ENCODE measurements at places on chromosomes 6 and 20. TPM values are rescaled to one million over a fixed set of nuclear protein-coding genes. Genes with fewer than 3 reads are reported as not detected.

TFAP2A gene
- not detected for total RNA-seq

FAXC gene
- 41.6 TPM for total RNA-seq

GRCh38 chr20:8234580-8234979, 102.5 kb downstream of the PLCB1 start:
- DNase-seq, result no peak

DNA sequence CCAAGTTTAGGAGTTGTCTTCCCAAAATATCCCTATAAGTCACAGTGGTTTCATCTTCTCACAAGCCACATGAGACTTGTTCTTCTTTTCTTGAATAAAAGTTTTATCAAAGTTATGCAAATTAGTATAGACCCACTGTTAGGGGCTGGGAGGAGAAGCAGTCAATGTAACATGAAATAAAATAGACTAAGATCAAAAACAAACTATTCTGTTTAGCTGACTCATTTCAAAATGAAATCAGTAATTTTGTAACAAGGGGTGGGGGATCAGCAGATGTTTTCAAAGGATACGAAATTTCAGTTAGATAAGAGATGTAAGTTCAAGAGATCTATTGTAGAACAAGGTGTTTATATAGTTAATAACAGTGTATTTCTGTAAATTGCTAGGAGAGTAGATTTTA, 339.6 kb upstream of the PRDM1 start:
- no peak for DNase-seq

GNMT gene
- not detected for total RNA-seq

DNA sequence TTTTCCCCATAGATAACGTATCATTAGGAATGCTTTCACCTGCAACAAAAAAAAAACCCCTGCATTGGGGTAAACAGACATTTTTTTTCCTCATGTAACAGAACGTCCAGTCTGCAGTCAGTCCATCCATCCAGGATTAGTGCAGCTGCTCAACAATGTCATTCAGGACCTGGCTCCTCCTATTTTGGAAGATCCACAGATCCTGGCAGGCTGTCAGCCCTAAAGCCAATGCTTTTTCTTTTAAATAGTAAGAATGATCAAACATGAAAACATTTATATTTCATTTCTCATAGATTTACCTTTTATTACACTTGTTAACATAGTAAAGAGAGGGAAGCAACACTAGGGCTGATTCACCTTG, 116.5 kb upstream of the CCDC28A start:
- no peak for DNase-seq

DNA sequence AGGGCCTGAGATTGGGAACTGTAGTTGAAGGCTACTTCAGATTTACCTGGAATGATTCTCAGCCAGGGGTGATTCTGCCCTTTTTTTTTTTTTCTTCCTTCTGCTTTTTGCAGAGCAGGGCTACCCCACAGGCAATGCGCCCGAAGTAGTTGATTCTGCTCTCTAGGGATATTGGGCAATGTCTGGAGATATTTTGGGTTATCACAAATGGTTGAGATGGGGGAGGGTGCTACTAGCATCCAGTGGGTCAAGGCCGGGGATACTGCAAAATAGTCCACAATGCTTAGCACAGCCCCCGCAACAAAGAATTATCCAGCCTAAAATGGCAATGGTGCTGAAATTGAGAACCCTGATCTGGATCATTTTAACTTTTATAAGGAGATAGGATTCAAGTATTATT, 71.2 kb upstream of the ZMYND8 start:
- no peak for DNase-seq

GRCh38 chr6:75283907-75284631, 523 bp downstream of the TMEM30A start:
- no peak for DNase-seq

DNA sequence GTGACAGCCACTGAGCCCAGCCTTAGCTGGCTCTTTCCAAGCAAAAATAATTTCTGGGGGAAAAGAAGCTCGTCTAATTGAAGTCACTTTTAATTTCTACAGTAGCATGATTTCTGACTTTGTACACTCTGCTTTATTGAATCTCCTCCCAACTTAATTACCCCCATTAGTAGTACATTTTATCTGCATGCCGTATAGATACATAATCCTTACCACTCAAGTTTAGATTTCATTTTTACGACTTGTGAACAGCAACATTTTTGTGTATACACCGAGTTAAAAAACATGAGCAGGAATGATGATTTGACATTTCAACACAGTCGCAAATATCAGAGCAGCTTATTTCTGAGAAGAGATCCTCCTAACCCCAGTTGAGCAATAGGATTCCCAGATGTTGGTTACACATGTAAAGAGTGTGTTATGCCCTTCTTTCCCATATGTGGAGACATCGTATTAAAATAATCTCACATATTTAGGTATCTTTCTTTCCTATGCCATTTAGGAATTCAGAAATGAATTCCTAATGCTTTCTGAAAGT, 127.3 kb upstream of the MTHFD1L start:
- no peak for DNase-seq

DLK2 gene
- total RNA-seq, result 8.6 TPM

DNA sequence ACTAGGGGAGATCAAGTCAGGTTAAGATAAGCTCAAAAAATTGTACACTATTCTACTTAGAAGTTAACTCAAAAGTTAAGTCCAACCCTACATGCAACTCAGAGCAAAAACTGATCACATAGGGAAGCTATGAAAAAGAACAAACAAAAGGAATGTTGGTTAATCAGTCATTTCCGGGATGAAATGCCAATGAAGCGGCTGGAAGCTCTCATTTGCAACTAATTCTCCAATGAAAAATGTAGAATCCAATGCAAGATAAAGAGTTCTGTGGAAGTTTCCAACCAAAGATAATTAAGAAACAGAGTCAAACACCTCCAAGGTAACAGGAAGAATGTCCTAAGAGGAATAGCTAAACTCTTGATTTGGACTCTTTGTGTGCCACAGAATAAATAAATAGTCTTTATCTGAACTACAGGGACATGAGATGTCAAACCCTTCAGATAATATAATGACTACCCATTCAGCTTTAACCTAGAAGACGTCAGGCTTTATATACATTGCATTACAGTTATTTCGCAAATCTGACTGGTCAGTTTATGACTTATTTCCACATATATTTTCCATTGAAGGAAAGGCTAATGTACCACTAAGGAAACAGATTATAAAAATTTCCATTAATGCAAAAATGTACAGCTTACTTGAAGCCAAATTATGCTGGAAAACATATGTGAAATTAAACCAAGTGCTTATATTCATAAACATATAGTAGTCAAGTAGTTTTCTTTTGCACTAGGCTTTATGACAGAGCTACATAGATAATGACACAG, 48.0 kb upstream of the DST start:
- no peak for DNase-seq

SAMD5 gene
- total RNA-seq, result 11.8 TPM

DNA sequence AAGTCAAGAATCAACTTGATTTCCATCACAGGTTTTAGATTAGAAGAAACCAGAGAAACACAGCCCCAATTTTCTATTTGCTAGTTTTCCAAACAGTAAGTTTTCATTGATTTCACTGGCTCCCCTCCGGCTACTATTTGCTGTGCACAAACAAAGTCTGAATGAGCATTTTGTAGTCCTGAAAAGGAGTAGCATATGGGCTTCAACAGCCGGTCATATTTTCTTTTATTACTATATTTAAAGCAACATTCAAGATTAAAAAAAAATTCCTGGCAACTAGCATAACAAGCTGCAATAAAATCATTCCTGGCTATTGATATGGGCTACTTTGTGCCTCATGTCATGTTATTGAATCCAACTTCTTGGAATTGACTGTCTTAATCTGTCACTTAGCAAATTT, 48.3 kb downstream of the CARMIL1 start:
- DNase-seq, result no peak

FOXF2 gene
- total RNA-seq, result 1.2 TPM

GRCh38 chr6:147382945-147383554, 125.4 kb upstream of the SAMD5 start:
- no peak for DNase-seq

COL20A1 gene
- total RNA-seq, result 4.1 TPM

- no peak for DNase-seq
Measured at GRCh38 chr20:20778676-20779075, 66.2 kb upstream of the RALGAPA2 start.

PKIB gene
- total RNA-seq, result 4.1 TPM

GRIK2 gene
- 130 TPM for total RNA-seq

GRCh38 chr6:51016489-51016888, 197.8 kb downstream of the TFAP2B start:
- DNase-seq, result no peak

ATF6B gene
- 13.0 TPM for total RNA-seq

POM121L2 gene
- not detected for total RNA-seq

Data from frontal cortex (tissue), 4 donors.